ENCODE measurements at places on chromosomes 3 and 15.

GRCh38 chr15:78225783-78226541 lies 8.4 kb downstream of the ACSBG1 start:
- no peak for DNase-seq

GRCh38 chr3:155106119-155106518 lies 26.0 kb downstream of the MME start:
- DNase-seq = no peak

GRCh38 chr15:72369964-72370363 lies 5.8 kb downstream of the HEXA start:
- no peak for DNase-seq

DNA sequence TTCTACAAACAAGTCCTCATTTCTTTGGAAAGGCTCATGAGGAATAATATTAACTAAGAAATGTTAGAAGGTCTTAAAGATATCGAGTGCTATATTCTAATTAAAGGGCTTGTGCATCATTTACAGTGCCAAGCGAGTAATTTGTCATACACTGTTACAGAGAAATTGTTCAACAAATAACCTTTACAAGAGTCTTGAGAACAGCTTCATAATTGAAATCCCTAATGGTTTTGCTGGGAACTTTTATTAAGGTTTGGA lies 209.5 kb downstream of the MECOM start:
- no peak for DNase-seq

DNA sequence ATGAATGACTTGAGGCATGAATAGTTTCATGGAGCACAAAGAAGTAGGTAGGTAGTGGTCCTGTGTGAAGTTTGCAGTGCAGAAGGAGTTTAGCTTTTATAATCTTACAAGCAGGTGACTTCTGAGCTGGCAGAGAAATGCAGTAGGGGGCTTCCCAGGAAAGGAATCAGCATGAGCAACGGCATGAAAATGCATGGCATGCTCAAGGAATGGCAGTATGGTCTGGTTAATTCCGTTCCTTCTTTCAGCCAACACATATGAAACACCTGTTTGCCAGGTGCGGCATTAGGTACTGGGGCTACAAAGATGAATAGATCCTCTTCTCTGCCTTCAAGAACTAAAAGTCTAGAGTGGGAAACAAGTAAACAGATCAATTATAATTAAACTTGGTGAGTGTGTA lies 138.0 kb upstream of the BHLHE40 start:
- DNase-seq = no peak

All from fibroblast of skin of scalp (primary cell).